ENCODE measurements at places on chromosomes 1 and 21. TPM values are rescaled to one million over a fixed set of nuclear protein-coding genes. Genes with fewer than 3 reads are reported as not detected.

The ADAM30 gene
- under 0.01 TPM for total RNA-seq

The KCNJ9 gene
- not detected for total RNA-seq

The COPA gene
- 295 TPM for total RNA-seq

The RCSD1 gene
- 0.64 TPM for total RNA-seq

The CELA3A gene
- total RNA-seq, result not detected

Measured in fibroblast of villous mesenchyme (primary cell).